Activated T-cell treated with anti-CD3 and anti-CD28 coated beads for 4 hours (primary cell): ENCODE measurements at places on chromosomes 16 and 17.

DNA sequence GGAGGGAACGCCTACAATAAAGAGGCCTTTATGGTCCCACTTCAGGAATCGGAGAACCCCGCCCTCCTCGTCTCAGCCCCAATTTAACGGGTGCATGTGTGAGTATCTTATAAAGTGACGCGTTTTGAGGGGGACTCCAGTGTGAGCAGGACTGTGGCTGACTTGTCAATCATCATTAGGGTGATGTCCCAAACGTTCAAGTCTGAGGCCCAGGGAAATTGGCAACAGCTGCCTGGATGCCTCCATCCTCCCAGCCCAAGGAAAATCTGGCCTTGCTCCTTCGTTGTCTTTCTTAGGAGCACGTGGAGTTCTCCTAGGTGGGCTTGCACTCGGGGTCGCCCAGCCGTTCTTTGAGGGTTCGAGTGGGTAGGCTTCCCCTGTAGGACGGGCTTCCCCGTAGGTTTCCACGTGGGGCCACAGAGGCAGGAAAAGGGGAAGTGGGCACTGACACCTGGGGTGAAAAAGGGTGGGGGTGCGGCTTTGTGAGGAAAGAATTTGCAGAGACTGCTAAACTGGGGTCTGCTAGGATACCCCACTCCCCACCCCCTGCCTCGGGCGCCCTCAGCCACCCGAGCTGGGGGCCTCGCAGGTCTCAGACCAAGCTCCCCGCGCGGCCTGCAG, 561 bp upstream of the HERPUD1 start:
- DNase-seq, result no peak

DNA sequence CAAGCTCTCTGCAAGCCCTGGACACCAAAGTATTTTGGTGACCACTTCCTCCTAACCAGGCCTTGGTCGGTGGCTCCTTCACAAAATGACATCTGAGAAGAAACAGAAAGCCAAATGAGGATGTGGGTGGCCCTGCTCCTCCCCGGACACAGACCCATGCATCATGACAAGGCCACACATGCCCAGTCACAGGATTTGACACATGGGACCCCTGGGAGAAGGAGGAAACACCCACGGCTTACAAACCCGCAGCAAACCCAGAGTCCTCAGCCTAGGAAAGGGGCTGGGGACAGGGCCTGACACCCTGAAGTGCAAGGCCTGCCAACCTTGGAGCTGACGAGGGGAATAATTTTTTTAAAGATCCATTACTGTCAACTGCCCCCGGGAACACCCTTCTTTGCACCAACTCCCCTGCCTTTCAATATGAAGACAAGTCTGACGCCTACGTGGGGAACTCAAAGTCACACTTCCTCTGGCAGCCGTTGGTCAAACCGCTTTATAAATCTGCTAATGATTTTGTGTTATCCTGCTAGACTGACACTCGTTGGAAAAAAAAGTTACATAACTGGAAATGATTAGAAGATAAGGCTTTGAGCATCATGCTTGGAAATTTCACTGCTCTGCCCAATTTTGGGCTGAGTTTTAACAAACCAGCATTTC, 41.3 kb downstream of the GAS7 start:
- DNase-seq, result no peak

DNA sequence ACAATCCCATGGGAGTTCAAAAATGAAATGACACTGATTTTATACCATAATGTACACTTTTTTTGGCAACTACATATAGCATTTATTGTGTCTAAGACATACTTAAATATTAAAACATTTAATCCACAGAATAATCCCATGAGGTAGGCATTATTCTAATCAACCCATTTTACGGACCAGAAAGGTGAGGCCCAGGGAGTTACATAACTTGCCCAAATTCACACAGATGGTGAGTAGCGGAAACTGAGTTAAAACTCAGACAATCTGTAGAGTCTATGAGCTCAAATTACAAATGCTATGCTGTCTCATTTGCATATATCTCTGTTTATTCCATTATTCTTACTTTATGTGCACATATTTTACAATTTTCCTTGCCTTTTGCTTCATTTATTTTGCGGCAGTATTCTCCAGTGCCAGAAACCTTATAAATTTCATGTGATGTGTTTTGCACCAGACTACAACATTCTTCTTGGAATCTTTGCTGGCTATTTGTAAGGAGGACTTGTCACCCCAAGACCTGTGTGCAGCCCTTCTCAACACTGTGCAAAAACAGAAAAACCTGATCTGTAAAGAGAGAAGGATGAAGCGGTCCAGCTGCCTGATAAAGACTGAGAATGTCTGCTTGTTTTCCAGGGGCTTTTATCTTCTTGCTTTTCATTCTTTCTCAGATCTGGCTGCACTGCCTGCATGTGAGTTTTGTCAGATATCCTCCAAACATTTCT, 2.3 kb upstream of the ABCA9 start:
- no peak for DNase-seq

- no peak for DNase-seq
Measured at GRCh38 chr17:79549141-79549915, 61.5 kb downstream of the RBFOX3 start.

GRCh38 chr16:85253084-85253941, 141.0 kb upstream of the CIBAR2 start:
- peak; percentile 47 for DNase-seq

DNA sequence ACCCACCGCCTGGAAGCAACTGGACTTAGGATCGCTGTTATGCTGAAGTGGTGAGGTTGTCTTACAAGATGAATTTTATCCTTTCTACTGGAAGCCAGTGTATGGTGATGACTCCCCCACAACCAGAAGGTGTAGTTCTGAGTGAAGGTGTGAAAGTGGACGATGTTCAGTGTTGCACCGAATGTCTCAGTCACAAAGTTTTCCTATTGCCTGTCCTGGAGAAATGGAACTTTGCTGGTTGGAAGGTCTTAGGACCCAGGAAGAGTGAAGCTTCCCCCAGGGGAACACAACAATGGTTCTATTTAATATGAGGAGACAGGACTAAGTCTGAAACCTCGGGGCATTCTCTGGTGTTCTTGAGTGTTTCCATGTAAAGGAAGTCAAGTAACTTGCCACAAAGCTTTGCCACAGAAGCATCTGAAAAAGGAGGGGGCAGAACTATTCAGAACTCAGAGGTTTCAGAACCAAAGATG, 44.2 kb downstream of the USP22 start:
- no peak for DNase-seq

- DNase-seq, result no peak
Measured at GRCh38 chr16:20122011-20122410, 48.3 kb upstream of the GPR139 start.

DNA sequence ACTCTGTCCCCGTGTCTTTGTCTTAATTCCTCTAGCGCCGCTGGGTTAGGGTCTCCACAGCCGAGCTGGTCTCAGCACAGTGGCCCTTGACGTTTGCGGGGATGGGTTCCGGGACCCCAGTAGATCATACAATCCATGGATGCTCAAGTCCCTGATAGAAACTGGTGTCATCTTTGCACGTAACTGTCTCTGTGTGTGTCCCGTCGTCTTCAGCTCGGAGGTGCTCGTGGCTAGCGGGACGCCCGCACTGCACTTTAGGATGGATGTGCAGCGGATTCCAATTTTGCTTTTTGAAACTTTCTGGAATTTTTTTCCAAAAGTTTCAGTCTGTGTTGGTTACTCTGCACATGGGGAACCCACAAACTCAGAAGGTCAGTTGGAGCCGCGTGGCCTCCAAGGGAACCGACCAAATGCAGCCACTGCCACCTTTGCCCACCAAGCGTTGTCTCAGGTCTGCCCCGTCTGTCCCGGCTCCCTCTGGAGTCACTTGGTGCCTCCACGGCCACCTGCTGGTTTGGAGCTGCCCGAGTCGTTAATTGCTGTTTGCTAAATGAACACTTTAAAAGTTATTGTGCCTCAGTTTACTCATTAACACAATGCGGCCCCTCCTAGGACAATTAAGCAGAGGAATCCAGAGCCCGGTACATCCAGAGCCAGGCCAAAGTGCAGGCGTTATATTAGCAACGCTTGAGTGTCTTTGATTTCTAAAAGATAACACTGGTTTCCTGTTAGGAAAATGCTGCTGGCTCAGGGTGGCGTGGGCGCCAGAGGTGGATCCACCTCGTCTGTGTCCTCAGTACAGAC, 5.3 kb upstream of the DPEP1 start:
- no peak for DNase-seq

- no peak for DNase-seq
Measured at GRCh38 chr16:23121024-23121423, 28.2 kb downstream of the USP31 start.
